A549 treated with CORT108297 at 1 μM for 4 hours (cell line): ENCODE measurements at places on chromosomes 16 and 17. TPM values are rescaled to one million over a fixed set of nuclear protein-coding genes. Genes with fewer than 3 reads are reported as not detected.

KRTAP4-4 gene
- total RNA-seq: not detected in 5 replicates

KRT27 gene
- total RNA-seq: not detected in 5 replicates

SHBG gene
- total RNA-seq: 0.35 to 1.0 TPM (median 0.66 TPM) in 5 replicates

CDC42EP4 gene
- 59.6 to 77.9 TPM (median 74.8 TPM) in 5 replicates for total RNA-seq
